ENCODE measurements at places on chromosomes 2 and 18.

DNA sequence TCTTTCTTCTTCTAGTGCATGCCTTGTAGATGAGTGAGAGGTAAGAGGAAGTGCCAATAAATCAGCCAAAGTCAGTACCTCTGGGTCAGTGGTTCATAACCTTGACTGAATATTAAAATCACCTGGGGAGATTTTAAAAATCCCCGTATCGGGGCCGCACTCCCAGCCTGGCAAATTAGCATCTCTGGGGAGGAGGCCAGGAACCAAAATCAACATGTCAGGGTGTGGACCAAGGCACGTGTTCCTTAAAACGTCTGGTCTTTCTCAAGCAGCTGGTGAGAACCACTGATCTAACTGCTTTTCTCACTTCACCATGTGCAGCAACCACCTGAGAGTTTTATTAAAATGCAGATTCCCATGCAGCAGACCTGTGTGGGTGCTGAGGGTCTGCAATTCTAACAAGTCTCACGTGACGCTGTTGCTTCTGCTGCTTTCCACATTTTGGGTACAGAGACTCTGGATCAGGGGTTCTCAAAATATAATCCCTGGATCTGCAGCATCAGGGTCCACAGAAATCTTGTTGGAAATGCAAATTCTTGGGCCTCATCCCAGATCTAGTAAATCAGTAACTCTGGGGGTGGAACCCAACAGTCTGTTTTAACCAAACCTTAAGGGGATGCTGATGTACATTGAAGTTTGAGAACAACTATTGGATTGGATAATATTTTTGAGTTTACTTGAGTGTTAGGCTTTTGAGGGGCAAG is 49.5 kb downstream of the CHST9 start:
- DNase-seq = no peak

DNA sequence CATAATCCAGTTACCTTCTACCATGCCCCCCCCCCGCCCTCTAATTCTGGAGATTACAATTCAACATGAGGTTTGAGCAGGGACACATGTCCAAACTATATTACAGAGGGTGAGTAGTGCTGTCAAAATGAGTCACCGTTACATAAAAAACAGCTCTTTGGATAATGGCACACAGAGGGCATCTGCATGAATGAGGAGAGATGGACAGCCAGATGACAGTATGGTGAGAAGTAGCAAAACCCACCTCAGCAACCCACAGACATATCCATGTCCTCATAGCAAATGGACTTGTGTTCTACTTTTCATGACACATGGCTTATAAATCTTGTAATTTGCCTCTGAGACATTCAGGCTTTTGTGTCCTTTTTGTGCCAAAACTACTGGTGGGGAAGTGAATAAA is 132.0 kb downstream of the EML6 start:
- no peak for DNase-seq

- no peak for DNase-seq
These were observed 66.6 kb downstream of the CNTNAP5 start for GRCh38 chr2:124091721-124092120.

GRCh38 chr2:156896294-156896693 is 361.2 kb upstream of the GALNT5 start:
- DNase-seq = no peak

DNA sequence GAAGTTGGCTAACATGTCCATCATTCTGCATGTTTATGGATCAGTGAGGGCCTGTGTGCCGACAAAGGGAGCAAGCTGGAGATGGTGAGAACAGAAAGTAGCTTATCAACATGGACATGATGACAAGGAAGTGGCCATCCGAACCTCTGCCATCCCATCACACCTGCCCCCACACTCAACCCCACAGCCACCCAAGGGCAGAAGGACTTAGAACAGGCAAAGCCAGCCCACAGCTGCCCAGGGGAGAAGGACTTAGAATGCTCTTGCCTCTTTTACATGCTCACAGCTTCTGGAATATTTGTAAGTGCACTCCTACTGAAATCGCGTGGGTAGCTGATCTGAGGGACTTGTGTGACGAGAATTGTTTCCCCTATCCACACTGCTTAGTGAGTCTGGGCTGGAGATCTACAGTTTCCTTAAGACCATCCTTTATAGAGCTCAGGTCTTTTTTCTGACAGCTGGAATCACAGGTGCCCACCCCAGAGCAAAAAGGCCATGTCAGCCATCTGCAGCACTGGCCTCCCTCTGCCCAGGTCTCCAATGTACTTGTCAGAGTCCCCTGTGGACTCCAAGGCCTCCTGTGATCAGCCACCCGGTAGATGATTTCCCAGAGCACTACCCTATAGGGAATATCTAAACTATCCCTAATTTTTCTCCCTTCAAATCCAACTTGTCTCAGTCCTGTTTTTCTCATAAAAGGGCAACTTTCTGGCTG is 154.1 kb downstream of the SMAD7 start:
- no peak for DNase-seq

Data from cardiac fibroblast (primary cell).